ENCODE measurements at places on chromosomes 12 and 14. TPM values are rescaled to one million over a fixed set of nuclear protein-coding genes. Genes with fewer than 3 reads are reported as not detected.

SCNN1A gene
- total RNA-seq: 0.25 TPM

DNA sequence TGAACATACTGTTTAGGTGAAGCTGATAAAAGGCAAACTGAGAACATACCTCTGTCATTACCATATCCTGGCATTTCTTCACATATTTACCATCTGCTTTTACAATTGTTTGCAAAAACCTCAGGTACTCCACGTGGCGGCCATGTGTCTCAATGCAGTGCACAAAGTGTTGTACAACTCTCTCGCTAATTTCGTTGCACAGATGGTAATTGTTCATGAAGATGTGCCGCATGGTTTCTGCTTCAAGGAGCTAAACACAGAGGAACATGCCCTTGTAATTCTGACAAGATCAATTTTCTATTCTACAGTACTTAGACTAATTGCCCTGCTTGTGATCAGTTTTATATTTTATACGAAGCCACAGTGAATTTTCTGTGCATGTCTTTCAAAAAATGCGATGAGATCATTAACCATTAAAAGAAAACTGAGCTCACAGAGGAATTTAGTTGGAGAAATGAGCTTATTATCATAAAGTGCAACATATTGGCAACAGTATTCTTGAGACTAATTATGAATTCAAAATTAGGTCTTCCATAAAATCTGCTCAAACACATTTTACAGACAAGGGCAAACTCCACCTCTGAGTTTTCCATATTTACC, 233.8 kb downstream of the ITPR2 start:
- no peaks in the 10 kb centered on the region for H3K27me3 ChIP-seq
- no peak overlapping the region for H3K27ac ChIP-seq
- DNase-seq: no peak
- no peaks in the 10 kb centered on the region for H3K36me3 ChIP-seq
- H3K4me1 ChIP-seq: no peaks in the 10 kb centered on the region
- H3K4me3 ChIP-seq: no peak overlapping the region

GRCh38 chr14:93520053-93520607, 89.4 kb downstream of the UNC79 start:
- H3K4me1 ChIP-seq: no peaks in the 10 kb centered on the region
- no peaks in the 10 kb centered on the region for H3K36me3 ChIP-seq
- H3K27ac ChIP-seq: no peak overlapping the region
- no peak overlapping the region for H3K4me3 ChIP-seq

ISM2 gene
- total RNA-seq: 0.83 TPM

SLC6A12 gene
- 0.33 TPM for total RNA-seq

DNA sequence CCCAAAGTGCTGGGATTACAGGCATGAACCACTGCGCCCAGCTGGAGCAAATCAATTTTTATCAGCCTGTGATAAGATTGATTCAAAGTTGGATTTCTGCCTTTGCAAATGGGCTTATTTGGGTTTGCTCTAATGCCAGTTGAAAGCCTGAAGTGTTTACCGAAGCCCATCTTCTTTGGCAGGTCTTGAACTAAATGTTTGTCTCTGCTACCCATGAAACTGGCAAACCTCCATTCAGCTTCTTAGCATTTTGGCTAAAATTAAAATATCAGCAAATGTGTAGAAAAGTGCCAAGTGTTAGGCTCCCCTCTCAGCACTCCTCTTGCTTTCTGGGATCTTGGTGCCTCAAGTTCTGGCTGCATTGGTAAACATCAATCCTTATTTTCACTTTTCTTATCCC, 61.5 kb downstream of the MGAT4C start:
- H3K27me3 ChIP-seq: no peaks in the 10 kb centered on the region
- H3K4me3 ChIP-seq: no peak overlapping the region
- H3K4me1 ChIP-seq: no peaks in the 10 kb centered on the region
- H3K27ac ChIP-seq: no peak overlapping the region

- no peaks in the 10 kb centered on the region for H3K36me3 ChIP-seq
- DNase-seq: no peak
- H3K4me3 ChIP-seq: no peak overlapping the region
- no peak overlapping the region for H3K27ac ChIP-seq
Measured at GRCh38 chr14:100406505-100407131, 83.5 kb downstream of the SLC25A47 start.

VRTN gene
- total RNA-seq: 0.39 TPM

OAS3 gene
- 0.36 TPM for total RNA-seq

SFSWAP gene
- 44.8 TPM for total RNA-seq

- no peak overlapping the region for H3K27ac ChIP-seq
- H3K4me3 ChIP-seq: no peak overlapping the region
- no peaks in the 10 kb centered on the region for H3K4me1 ChIP-seq
- no peaks in the 10 kb centered on the region for H3K36me3 ChIP-seq
- no peaks in the 10 kb centered on the region for H3K27me3 ChIP-seq
- DNase-seq: no peak
Measured at GRCh38 chr14:59510001-59510400, 25.7 kb downstream of the JKAMP start.

DNA sequence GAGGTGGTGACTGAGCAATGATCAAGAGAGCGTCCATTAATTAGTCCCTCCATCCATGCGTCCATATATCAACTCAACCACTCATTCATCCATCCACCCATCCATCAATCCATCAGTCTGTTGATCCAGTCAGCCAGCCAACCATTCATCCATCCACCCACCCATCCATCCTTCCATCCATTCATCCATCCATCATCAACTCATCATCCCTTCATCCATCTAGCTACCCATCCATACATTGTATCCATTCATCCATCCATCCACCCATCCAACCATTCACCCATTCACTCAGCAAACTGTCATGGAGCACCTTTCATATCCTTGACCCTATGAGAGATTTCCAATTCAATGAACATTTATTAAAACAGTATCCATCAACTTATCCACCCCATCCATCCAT, 28.1 kb downstream of the MAP1LC3B2 start:
- H3K27me3 ChIP-seq: no peaks in the 10 kb centered on the region
- DNase-seq: no peak
- H3K4me1 ChIP-seq: peaks cover 4% of the 10 kb centered on the region
- H3K36me3 ChIP-seq: no peaks in the 10 kb centered on the region
- H3K4me3 ChIP-seq: no peak overlapping the region

- DNase-seq: no peak
- H3K4me3 ChIP-seq: no peak overlapping the region
- H3K4me1 ChIP-seq: peaks cover 27% of the 10 kb centered on the region
Measured at GRCh38 chr14:52081964-52082363, 13.1 kb upstream of the NID2 start.

GRCh38 chr12:93108985-93109384, 179.9 kb upstream of the EEA1 start:
- no peak overlapping the region for H3K4me3 ChIP-seq
- DNase-seq: no peak
- no peaks in the 10 kb centered on the region for H3K36me3 ChIP-seq

DBX2 gene
- not detected for total RNA-seq

GRCh38 chr14:77485901-77486678, 12.5 kb downstream of the ISM2 start:
- no peaks in the 10 kb centered on the region for H3K4me1 ChIP-seq
- no peaks in the 10 kb centered on the region for H3K36me3 ChIP-seq
- H3K4me3 ChIP-seq: no peak overlapping the region

GRCh38 chr12:52873832-52874572, 25.2 kb upstream of the KRT78 start:
- no peaks in the 10 kb centered on the region for H3K36me3 ChIP-seq
- H3K27me3 ChIP-seq: peaks cover 19% of the 10 kb centered on the region
- peak overlapping the region; percentile 11 for H3K4me3 ChIP-seq
- no peak overlapping the region for H3K27ac ChIP-seq
- no peaks in the 10 kb centered on the region for H3K4me1 ChIP-seq

DNA sequence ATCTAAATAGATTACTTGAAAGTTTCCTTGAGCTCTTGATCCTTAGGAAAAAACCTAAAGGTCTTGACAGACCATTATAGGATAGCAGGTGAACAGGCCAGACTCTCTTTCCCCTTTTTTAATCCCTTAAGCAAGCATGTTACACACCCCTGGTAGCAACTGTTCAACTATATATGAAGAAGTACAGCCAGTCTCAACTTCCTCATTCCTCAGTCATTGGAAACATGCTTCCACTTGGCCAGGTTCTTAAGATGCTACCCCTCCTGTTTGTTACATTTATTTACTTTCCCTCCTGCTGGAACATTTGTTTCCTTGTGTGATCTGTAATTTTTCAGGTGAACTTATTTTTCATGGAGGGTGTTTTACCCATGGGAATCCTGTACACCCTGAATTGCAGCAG, 124.1 kb downstream of the ARMH4 start:
- no peak overlapping the region for H3K4me3 ChIP-seq
- no peak for DNase-seq
- no peak overlapping the region for H3K27ac ChIP-seq
- no peaks in the 10 kb centered on the region for H3K36me3 ChIP-seq

GRCh38 chr12:34287986-34288962, 266.0 kb downstream of the ALG10 start:
- no peaks in the 10 kb centered on the region for H3K4me1 ChIP-seq
- no peak for DNase-seq
- no peak overlapping the region for H3K4me3 ChIP-seq
- no peaks in the 10 kb centered on the region for H3K36me3 ChIP-seq
- H3K27me3 ChIP-seq: no peaks in the 10 kb centered on the region

DNA sequence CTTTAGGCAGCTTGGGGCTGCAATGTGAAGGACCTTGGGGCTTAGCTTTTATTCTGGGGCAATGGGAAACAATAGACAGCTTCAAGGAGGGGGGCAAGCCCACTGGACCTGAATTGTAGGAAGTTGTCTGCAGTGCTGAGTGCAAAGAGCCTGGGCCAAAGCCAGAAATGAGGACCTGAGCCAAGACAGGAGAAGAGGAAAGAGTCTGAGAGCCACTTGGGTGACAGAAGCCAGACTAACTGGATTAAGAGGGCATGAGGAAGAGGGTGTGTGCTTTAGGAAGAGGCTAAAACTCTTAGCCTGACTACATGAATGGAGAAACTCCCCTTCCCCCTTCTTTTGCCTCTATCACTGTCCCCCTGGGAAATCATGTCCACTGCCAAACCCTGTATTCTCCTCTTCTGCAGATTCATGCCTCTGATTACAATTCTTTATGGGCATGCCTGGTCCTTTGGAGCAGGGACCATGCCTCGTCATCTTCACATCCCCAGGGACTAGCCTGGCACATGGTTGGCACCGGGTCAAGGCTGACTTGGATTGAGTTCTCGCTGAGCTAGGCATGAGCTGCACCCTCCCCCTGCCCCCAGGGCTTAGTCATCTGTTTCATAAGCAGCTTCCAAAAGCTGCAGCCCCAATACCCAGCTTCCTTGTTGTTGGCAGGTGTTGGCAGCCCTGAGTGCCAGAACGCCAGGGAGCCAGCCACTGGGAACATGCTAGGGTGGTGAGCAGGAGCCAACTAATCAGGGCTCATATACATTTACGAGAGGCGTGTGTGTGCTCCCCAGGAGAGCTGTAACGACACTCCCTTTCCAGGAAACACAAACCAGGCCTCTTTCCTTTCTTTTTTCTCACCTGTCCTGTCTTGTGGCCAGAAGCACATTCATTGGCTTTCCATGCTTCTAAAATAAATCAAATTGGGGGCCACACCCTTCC, 27.7 kb upstream of the JDP2 start:
- H3K36me3 ChIP-seq: no peaks in the 10 kb centered on the region
- H3K27ac ChIP-seq: no peak overlapping the region
- DNase-seq: peak; percentile 61
- H3K4me3 ChIP-seq: no peak overlapping the region

STYK1 gene
- 0.74 TPM for total RNA-seq

MAGOHB gene
- 14.2 TPM for total RNA-seq

C12orf43 gene
- total RNA-seq: 20.5 TPM

DNA sequence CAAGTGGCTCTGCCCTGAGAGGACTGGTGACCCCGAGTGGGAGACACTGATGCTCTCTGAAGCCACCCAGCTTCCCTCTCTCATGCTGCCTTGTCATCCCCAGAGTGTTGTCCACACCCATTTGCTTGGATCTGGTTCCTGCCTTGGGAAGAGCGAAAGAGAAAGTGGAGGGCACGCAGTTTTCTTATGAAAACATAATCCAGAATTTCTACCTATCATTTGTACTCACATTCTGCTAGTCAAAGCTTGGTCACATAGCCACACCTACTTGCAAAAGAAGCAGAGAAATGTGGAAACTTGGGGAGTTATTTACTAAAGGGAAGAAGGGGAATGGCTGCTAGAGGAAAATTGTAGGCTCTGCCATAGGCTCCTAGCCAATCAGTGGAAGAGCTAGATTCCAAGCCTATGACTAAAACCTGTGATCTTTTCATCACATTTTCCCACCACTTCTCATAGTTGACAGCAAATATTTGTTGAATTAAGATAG, 326.3 kb downstream of the ZFP36L1 start:
- no peak overlapping the region for H3K27ac ChIP-seq
- H3K4me3 ChIP-seq: no peak overlapping the region
- no peaks in the 10 kb centered on the region for H3K4me1 ChIP-seq
- H3K27me3 ChIP-seq: no peaks in the 10 kb centered on the region
- DNase-seq: no peak
- H3K36me3 ChIP-seq: no peaks in the 10 kb centered on the region

SLC5A8 gene
- total RNA-seq: not detected
